ENCODE measurements at places on chromosomes 1 and 21. TPM values are rescaled to one million over a fixed set of nuclear protein-coding genes. Genes with fewer than 3 reads are reported as not detected.

- peaks cover 17% of the 10 kb centered on the region for H3K4me1 ChIP-seq
- H3K36me3 ChIP-seq, result no peaks in the 10 kb centered on the region
- H3K4me3 ChIP-seq, result peak overlapping the region; percentile 79
Observed at GRCh38 chr1:117058810-117059209, 1.3 kb upstream of the TTF2 start.

DNA sequence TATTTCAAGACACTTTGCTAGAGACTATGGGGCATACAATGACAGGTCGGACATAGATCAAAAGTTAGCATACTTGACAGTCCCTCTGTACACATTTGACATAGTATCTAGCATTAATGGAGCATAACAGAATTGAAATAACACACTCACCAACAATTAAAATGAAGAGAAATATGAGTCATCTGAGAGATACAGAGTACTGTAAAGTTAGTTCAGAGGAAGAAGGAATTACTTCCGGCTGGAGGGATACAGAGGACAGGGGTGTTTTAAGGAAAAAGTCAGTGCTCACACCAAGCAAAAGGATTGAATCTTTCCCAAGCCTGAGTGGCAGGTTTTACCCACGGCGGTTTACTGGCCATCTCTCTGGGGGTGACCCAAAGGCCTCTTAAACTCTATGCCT lies 2.4 kb downstream of the ZMYND12 start:
- no peaks in the 10 kb centered on the region for H3K36me3 ChIP-seq
- no peak overlapping the region for H3K27ac ChIP-seq
- H3K4me3 ChIP-seq, result no peak overlapping the region
- H3K4me1 ChIP-seq, result peaks cover 21% of the 10 kb centered on the region
- no peaks in the 10 kb centered on the region for H3K27me3 ChIP-seq
- no peak for DNase-seq

ARHGEF16 gene
- polyA plus RNA-seq, result not detected

SPOCD1 gene
- polyA plus RNA-seq, result 0.25 TPM
